ENCODE measurements at places on chromosomes 2 and 18.

DNA sequence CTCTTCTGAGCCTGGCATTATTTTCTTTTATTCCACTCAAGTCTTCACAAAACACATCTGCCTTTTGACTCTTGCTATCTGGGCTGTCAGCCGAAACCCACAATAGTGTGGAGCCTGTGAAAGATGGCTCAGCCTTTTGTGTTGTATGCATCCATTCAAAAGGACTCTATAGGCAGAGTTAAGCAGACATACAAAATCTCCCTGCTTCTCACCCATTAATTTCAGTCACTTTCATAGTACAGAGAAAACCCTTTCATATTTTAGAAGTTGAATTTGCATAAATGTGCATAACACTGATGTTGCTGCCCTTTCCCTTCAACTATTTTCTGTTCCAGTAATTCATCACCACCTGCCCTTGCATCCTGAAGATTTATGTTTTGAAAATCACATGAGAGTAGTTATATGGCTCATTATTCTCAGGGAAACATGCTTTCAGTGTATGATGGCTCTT is 154.6 kb downstream of the EVA1A start:
- no peak for DNase-seq

GRCh38 chr2:239462671-239463506 is 62.1 kb upstream of the HDAC4 start:
- DNase-seq = no peak

- DNase-seq = no peak
Measured at GRCh38 chr2:170142502-170142901, 35.4 kb upstream of the MYO3B start.

DNA sequence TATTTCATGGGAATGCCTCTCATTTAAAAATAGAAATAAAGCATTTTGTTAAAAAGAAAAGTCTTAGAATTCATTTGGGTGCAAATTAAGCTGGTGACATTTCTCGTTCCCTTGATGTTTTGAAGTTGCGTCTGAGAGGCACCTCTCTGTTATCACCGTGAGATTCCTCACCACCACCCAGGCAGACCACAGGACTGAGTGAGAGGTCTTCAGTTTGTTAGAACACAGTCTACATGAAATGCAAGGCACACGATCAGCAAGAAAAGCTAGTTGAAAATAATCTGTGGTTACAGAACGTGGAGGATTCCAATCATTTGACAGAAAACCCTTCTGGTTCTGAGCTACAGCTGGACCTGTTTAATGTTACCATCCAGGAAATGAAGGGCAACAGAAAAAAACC is 116.0 kb downstream of the UXS1 start:
- no peak for DNase-seq

DNA sequence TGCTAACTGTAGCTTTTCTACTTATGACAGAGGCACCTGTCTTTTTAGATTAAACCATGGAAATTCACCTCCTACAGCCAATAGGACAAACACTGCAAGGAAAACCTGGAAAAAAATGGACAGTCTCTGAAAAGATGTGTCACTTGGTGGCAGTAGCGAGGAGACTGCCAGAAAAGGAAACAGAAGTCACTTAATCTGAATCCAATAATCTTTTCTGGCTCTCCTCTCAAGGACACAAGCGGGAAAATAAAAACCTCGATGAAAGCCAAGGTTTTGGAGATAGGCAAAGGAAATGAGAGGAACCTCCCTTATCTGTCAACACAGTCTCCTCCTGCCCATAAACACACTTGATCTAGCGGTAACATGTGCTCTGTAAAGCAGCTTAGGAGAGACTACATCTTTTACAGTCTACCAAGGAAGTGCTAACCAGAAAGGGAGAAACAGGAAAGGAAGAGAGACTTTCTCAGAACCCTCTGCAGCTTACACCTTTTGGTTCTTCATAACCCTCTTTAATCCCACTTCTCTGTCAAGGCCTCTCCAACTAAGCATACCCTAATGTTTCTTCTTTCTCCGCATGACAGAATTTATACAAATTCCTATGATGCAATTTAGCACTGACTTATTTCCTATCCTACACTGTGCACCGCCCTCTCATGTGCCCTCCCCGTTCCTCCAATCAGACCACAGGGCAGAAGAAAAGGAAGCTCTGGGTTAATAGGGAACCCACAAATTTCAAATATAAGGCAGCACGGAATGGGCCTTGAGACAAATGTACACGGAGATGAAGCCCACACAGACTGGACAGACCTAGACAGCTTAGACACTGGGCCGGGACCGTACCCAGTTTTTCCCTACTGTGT is 52.8 kb downstream of the CLASP1 start:
- no peak for DNase-seq

GRCh38 chr18:21335927-21336488 is 94.0 kb downstream of the GREB1L start:
- no peak for DNase-seq

- DNase-seq = no peak
Measured at GRCh38 chr2:241298673-241299072, 16.8 kb downstream of the HDLBP start.

- peak; percentile 27 for DNase-seq
Measured at GRCh38 chr18:54357082-54357659, 487 bp downstream of the STARD6 start.

- no peak for DNase-seq
Measured at GRCh38 chr2:51919395-51919794, 887.5 kb upstream of the NRXN1 start.

DNA sequence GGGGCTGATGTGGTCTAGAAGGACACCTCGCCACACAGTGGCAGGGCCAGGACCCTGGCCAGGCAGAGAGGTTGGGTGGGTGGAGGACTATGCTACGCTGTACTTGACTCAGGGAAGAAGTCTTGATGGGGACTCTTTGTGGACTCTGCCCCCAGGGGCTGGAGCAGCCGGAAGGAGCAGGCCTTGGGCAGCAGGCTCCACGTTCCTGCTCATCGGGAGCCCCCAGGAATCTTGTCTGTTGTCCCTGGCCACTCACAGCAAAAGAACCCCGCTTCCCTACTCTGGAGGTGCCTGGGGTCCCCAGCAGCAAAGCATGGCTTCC is 79.0 kb downstream of the POLR1A start:
- DNase-seq = no peak

GRCh38 chr2:52934323-52934898 is 833.2 kb upstream of the CHAC2 start:
- no peak for DNase-seq

DNA sequence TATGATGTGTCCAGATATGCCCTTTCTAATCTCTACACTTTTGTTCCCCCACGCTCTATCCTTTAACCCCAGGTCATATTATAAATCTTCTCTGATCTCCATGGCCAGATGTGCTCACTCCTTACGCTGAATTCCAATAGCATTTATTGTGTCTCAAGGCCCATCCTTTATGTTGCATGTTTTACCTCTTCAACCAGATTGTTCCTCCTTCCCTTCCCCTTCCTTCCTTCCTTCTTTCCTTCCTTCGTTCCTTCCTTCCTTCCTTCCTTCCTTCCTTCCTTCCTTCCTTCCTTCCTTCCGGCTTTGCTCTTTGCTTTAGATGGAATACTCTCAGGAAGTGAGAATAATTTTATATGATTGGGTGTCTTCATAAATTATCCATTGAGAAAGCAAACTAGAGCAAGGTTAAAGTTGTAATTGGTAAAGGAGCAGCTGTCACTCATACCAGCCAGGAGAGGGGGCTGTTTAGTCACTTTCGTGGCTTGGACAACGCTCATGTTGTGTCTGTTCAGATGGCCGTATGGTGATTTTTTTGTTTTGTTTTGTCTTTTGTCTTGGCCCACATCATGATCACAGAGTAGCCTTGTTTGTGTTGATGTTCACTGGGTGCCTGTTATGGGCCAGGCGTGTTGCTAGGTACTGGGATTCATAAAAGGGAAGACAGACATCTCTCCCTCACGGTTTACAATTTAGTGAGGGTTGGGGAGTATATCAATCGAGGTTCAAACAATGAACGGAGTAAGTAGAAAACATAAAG is 68.0 kb downstream of the DAW1 start:
- DNase-seq = no peak

DNA sequence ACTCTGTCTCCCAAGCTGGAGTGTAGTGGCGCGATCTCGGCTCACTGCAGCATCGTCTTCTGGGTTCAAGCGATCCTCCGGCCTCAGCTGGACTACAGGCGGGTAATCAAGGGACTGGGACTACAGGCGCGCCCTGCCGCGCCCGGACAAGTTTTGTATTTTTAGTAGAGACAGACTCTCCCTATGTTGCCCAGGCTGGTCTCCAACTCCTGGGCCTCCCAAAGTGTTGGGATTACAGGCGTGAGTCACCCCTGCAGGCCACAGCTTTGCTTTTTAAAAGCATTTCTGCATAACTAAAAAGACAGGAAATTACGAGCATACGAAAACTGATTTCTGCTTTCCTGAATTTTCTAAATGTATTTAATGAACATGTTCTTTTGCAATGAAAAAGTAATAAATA is 916 bp upstream of the OSBPL1A start:
- DNase-seq = no peak

GRCh38 chr2:231960810-231961348 is 634 bp upstream of the DIS3L2 start:
- DNase-seq = no peak

DNA sequence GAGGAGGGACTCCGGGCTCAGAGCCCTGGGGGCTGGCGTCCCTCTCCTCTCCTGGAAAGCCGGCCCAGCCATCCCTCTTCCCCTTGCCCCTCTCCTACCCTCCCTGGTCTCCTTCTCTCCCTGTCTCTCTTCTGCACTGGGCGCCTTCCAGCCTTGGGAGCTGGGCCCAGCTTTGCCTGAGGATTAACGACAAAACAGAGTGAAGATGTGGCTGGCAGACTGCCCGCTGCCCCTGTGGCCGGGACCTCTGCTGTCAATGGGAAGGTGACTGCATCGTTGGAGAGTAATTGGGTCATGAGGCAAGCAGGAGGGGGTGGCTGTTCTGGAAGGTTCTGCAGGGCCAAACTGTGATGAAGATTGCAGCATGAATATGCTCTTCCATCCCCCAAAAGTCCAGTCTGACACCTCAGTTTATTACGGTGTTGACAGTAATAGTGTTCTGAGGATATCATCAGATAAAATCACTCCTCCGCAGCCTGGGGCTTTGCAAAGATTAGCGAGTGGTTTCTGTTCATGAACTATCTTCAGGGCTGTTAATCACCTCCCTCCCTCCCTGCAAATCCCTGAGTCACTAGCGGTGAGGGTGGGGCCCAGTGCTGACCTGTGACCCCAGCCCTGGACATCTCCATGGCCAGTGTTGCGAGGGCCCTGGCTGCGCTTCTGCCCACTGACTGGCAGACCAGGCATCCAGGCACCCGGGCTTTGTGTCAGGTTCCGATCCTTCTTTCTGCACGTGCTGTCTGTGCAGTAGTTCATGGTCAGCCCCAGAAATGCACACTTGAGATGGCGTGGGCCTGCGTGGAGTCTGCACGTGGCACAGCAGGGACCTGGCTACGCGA is 23.0 kb downstream of the RTP5 start:
- peak; percentile 29 for DNase-seq

- no peak for DNase-seq
Measured at GRCh38 chr2:237456200-237456843, 30.7 kb upstream of the MLPH start.

- no peak for DNase-seq
Measured at GRCh38 chr2:109410039-109410815, 203.5 kb downstream of the SEPTIN10 start.

- DNase-seq = no peak
Measured at GRCh38 chr2:229543176-229543873, 171.0 kb downstream of the DNER start.
